CD4-positive, alpha-beta T cell treated with Interleukin-6 at 100 ng/mL for 8 hours (primary cell): ENCODE measurements at places on chromosomes 2 and 18.

GRCh38 chr2:105812180-105813044, 67.7 kb downstream of the NCK2 start:
- DNase-seq, result no peak

GRCh38 chr2:101827246-101827645, 129.7 kb downstream of the MAP4K4 start:
- no peak for DNase-seq

DNA sequence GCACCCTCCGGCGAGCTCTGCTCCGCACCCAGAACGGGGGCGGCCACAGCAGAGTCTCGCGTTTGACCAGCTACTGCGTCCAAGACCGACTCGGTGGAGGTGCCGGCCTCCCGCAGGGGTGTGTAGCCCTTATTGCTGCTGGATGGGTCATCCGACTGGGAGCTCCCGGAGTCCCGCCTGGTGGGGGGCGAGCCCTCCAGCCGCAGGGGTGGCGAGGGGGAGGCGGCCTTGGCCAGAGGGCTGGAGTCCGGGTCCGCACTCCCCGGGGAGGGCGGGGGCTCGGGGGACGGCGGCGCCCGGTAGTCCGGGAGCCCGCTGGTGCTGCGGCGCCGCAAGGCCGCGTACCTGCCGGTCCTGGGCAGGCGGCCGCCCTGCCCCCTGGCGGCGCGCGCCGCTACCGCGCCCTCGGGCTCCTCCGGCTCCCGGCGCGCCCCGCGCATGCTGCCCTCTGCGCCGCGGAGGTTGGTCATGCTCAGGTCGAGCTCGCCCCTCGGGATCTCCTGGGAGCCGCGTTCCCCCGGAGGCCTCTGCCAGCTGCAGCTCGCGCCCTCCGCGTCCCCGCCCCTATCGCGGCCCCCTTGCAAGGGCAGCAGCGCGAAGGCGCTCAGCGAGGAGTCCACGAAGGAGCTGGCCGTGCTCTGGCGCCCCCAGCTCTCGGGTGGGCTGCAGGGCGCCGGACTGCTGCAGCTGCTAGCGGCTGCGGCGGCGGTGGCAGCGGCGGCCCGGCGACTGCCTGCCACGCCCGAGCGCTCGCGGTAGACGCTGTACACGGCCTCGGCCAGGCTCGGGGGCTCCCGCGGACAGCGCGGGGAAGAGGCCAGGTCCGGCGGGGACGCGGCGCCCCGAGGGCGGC, 4.8 kb downstream of the TMEM200C start:
- DNase-seq, result peak; percentile 13

- DNase-seq, result no peak
These were observed 245.0 kb upstream of the RAB6C start for GRCh38 chr2:129734343-129735034.

- DNase-seq, result no peak
These were observed 55.9 kb downstream of the RAB31 start for GRCh38 chr18:9764011-9764481.

DNA sequence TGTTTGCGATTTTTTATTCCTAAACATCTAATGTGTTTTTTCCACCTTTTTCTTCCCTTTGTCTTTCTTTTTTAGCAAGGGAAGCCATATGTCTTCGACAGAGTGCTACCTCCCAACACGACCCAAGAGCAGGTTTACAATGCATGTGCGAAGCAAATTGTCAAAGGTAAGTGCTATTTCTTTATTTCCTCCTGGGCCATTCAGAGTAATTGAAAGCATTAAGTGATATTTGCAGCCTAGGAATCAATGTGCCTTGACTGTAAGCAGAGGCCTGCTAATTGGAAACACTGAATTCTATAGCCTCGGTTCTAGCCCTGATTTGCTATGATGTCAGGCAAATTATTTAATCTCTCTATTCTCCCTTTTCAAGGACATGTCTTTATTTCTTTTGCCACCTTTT, 47.0 kb downstream of the KIF5C start:
- no peak for DNase-seq

DNA sequence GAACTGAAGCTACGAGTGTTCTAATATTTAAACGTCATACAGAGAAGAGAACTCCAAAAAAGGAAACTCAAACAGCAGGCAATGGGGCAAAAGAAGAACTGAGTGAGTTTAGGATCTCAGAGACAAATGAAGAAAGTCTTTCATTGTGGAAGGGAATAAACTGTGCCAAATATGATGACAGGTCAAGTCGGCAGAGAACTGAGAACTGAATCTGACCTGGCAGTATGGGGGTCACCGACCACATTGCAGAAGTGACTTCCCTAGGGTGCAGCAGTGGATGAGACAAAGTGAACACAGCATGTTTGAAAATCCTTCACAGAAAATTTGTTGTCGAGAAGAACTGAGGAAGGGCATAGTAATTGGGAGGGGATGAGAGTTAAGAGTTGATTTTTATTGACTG, 55.9 kb downstream of the TTC21B start:
- no peak for DNase-seq

DNA sequence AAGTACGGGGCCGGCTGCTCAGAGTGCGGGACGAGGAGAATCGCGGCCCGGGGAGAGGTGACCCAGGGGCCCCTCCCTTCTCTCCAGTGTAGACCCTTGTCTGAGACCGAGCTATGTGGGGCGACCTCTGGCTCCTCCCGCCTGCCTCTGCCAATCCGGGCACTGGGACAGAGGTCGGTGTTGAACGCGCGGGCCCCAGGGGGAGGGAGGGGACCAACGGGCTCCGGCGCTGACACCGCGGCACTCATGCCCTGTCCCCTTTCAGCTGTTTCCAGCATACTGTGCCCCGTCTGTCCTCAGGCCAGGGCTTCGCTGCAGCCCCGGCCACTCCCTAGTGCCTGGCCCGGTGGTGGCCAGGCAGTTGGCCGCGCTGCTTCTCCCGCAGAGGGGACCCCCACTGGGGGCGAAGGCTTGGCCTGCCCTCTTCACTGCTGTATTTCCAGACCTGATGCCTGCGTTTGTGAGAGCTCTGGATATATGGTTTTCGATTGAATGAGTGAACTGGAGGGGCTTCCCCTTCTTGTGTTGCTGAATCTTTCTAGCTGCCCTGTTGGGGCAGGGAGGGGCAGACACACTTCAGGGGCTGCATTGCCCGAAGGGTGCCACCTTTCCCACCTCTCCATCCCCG, 809 bp downstream of the DBI start:
- DNase-seq, result peak; percentile 9

- no peak for DNase-seq
These were observed 125.7 kb upstream of the RND3 start for GRCh38 chr2:150612957-150613710.

DNA sequence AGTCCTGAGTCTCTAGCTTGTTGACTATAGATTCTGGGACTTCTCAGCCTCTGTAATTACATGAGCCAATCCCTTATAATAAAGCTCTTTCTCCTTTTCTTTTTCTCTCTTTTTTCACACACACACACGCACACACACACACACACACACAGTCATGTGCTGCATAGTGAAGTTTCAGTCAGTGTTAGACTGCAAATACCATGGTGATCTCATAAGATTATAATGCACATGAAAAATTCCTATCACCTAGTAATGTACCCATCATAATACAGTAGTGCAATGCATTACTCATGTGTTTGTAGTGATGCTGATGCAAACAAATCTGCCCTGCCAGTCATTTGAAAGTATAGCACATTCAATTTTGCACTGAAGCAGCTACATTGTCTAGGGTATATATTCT, 558.2 kb downstream of the SUCLG1 start:
- no peak for DNase-seq

GRCh38 chr2:104385743-104386142, 468.2 kb upstream of the POU3F3 start:
- DNase-seq, result no peak

DNA sequence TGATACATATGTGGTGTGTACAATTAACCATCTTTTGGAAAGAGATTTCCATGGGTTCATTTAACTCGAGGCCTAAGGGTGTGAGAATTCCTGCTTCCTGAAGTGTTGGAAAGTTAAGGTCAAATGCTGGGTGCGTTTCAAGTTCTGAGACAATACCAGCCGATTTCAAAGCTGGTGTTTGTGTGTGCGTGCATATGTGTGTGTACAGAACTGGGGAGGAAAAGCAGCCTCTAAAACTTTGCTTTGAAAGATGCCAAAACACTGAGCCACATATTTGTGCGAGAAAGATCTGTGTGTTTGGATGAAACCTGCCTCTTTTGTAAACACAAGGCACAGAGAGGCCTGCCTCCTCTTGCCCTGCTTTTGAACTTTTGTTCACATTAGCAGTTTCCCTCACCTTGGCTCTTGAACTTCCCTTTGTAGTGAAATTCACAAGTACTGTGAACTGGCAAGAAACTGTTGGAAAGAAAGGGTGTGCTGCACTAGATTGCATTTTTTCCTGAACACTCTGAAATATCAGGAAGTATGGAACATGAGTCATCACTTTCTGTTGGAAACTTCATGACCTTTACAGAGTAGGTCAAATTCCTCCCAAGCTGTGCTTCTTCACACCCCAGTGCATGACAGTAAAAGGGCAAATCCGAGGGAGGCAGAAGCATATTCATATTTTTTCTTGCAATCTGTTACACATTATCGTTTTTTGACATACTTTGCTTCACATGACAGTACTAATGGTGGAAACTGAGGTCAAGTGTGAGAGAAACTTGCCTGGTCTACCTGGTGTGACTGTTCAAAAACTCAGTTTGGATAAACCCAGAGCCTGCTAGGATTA, 20.0 kb upstream of the CAVIN2 start:
- no peak for DNase-seq

GRCh38 chr2:193103064-193103463, 908.3 kb upstream of the TMEFF2 start:
- DNase-seq, result no peak

- no peak for DNase-seq
These were observed 70.6 kb upstream of the CAPN13 start for GRCh38 chr2:30877833-30878232.

DNA sequence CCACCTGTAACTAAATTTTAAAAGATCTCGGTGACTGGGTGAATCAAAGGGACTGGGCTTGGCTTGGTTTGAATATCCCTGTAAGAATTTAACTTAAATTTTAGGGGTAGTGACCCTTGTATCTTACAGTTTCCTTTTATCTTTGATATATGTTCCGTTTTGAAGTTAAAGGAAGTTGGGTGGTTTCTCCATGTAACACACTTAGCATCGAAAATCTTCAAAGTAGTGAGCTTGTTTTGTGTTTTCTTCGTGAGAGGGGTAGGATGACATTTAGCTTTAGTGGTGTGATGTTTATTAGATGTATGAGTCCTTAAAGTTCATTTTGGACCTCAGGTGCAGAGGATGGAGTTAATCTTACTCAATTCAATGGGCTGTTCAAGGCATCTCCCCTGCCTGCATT, 1.6 kb downstream of the WDR7 start:
- peak; percentile 2 for DNase-seq

DNA sequence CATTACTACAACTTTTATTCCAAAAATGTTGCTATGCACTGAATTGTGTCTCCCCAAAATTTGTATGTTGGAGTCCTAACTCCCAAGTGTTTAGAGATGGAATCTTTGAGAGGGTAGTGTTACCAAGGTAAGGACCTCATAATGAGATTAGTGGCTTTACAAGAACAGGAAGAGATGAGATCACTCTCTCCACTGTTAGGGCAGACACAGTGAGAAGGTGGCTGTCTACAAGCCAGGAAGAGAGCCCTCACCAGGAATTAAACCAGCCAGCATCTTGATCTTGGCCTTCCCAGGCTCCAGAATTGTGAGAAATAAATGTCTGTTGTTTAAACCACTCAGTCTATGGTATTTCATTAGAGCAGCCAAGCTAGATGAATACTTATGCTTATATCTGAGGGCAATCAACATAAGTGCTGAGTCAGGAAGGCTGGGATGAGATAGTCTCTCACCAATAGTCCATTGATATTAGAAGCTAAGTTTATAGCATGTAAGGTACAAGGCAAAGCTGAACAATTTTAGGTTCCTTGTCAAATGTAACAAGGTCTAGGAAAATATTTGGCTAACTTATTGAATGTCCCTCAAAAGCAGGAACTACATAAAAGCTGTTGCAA, 317.6 kb upstream of the REG3G start:
- DNase-seq, result no peak

DNA sequence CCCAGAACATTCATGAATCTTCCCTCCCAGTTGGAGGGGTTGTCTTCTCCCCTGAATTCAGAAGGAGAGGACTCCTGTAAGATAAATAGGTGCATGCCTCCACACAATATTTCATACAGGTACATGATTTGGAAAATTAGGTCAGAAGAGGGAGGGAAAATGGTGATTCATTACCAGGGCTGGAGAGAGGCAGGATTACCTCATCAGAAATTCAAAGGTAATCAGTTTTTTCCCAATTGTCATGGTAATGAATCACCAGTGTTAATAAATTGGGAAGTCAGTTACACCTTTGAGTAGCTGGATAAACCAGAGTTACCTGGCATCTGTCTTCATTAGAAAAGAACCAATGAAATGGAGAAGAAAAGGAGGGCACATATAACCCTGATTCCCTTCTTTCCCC, 128.5 kb downstream of the EN1 start:
- DNase-seq, result no peak

DNA sequence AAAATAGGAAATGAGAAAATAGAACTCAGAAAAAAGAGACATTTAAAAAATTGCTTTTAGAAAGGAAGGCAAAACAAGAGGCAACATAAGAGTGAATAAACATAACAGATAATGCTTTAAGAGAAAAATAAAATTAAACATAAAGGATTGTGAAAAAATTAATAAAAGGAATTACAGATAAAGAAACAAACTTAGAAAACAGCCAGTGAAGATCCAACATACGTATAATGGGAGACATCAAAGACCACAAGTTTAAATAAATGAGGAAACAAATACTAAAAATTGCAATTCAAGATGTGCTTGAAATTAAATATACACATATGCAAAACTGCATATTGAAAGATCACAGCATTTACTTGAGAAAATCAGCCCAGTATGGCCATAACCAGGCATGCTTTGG, 448.9 kb downstream of the NBAS start:
- no peak for DNase-seq

- no peak for DNase-seq
These were observed 1.1 kb downstream of the BIN1 start for GRCh38 chr2:127105656-127106456.

DNA sequence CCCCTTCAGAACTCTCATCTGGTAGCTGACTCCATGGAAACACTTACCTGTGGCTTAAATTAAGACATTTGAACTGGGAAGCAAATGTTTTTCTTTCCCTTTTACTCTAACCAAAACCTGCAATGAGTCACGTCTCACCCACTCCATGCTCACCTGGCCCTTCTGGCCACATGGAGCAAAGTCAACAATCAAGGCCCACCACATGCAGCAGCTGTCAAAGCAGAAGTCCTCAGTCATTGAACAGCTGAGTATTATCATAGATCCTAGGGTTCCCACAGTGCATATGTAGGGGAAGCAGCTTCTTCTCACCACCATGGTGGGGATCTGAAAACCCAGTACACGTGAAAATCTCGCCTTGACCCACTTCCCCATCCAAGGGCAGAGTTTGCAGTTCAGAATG, 12.3 kb upstream of the MEP1B start:
- DNase-seq, result no peak

- DNase-seq, result no peak
These were observed 665.3 kb downstream of the STK39 start for GRCh38 chr2:167581961-167582574.
